ENCODE measurements at places on chromosomes 3 and 15.

DNA sequence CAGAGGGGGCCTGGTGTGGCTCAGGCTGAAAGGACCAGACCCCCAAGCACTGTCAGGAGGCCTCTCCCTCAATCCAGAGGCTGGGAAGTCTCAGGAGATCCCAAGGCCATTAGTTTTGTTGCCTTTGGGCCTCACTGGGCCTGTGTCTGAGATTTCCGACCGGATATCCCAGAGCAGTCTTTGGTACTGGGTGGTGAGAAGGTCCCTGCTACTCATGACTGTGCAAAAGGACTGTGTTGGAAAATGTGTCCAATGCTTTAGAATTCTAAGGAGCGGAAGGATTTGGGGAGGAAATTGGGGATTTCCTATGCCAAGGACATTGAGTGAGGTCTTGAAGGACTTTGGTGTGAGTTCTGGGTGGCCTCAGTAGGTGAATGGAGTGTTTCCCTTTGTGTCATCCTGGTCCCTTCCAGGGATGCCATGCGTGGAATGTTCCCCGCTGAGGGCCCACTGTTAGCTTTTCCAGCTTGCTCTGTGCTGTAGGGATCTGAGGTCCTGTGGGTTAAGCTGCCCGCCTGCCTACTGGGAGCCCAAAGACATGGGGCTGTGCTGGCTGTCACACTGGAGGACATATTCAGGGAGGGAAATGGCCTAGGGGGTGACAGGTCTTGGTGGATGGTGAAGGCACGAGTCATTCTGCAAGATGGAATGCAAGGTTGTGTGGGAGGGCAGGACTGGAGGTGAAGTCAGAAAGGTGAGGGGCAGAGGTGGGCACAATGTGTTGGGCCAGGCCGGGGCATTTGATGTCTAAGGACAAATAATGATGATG is 16.4 kb downstream of the SMAD6 start:
- DNase-seq = no peak

GRCh38 chr3:72938471-72939265 is 50.8 kb downstream of the GXYLT2 start:
- no peak for DNase-seq

DNA sequence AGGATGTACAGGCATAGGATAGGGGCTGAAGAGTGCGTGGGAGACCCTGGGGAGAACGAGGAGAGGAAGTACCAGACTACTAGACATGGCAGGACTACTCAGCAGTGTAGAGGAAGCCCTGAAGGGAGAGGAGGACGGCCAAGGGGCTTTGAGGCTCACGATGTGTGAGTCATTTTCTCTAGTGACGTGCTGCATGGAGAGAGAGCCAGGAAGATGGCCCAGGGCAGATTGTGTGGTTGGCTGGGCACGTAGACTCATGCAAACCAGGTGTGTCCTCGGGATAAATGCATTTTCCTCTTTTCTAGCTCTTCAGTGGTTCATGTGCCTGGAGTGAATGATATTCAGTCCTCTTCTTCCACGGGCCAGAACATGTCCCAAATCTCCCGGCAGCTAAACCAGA is 115.0 kb upstream of the ABHD17C start:
- no peak for DNase-seq

DNA sequence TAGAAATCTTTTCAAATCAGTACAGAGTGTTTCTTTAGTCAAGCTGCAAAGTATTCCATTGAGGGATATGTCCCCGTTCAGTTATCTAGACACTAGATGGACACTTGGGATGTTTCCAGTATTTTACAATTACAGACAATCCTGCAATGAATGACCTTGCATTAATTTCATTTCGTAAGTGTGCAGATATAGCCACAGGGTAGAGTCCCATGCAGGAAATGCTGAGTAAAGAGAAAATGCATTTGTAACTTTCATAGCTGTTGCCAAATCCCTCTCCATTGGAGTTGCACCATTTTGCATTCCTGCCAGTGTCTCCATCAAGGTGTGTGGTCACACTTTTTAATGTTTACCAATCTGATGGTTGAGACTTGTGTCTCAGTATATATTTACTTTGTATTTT is 92.5 kb downstream of the LIPC start:
- no peak for DNase-seq
